ENCODE measurements at places on chromosomes 11 and 22.

DNA sequence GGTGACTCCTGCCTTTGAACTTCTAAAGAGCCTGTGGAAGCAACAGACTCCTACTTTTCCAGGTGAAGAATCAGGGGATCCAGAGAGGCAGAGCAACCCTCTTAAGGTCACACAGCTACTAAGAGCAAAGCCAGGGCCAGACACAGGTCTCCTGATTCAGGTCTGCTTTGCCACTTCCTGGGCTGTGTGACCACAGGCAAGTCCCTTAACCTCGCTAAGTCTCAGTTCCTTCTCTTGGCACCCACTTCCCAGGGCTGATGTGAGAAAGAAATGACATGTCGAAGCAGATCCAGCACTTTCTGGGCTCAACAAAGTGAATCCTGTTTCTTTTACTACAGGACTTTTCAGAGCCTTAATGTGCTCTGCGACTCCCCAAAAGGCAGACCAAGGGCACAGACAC is 30.2 kb downstream of the UQCR10 start:
- DNase-seq: no peak

DNA sequence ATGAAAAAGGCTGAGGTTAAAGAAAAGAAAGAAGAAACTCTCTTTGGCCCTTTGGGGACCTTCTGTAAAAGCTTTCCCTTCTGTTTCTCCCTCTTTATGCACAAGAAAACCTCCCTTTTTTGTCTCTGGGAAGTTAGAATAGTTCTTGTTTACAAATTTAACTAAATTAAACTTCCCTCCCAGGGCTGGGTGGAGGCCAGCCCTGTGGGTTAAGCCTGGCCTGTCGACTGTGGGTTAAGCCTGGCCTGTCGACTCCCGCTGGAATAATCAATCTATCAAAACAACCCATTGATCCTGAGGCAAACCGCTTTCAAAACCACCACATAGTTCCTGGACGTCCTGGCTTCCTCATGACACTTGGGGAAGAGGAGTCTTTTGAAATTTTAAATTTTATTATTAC is 1.2 kb upstream of the DRG1 start:
- DNase-seq: no peak

GRCh38 chr11:78379039-78379670 is 38.5 kb downstream of the GAB2 start:
- no peak for DNase-seq

DNA sequence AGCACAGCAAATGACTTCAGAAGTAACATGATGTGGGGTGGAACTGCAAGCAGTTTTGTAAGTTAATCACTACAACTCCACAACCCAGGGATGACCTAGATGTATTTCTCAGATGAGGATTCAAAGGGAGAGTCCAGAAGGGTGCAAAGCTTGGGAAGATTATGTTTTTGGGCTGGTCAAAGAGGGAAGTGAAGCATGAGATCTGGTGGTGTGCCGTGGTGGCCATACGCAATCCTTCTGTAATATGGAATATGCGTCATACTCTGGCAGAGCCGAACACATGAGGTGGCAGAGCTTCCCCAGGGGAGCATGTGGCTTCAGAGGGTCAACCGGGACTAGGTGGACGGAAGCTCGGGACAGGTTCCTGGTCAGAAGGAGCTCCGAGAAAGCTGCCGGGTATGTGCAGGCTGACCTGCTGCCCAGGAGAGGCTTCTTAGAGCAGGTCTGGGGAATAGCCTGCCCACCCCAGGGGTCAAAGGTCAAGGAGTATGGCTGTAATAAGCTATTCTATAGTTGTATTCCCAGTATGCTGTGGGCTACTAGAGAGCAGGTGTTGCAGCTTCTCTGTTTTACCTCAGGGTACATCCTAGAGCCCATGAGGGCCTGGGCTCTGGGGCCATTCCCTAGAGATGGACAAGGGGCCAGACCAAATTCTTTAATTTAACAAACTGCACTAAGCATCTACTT is 70.1 kb upstream of the PHOX2A start:
- no peak for DNase-seq

- no peak for DNase-seq
Observed at GRCh38 chr22:37560608-37561211, 430 bp downstream of the CDC42EP1 start.

- DNase-seq: no peak
Observed at GRCh38 chr22:40107851-40108378, 69.8 kb upstream of the TNRC6B start.

DNA sequence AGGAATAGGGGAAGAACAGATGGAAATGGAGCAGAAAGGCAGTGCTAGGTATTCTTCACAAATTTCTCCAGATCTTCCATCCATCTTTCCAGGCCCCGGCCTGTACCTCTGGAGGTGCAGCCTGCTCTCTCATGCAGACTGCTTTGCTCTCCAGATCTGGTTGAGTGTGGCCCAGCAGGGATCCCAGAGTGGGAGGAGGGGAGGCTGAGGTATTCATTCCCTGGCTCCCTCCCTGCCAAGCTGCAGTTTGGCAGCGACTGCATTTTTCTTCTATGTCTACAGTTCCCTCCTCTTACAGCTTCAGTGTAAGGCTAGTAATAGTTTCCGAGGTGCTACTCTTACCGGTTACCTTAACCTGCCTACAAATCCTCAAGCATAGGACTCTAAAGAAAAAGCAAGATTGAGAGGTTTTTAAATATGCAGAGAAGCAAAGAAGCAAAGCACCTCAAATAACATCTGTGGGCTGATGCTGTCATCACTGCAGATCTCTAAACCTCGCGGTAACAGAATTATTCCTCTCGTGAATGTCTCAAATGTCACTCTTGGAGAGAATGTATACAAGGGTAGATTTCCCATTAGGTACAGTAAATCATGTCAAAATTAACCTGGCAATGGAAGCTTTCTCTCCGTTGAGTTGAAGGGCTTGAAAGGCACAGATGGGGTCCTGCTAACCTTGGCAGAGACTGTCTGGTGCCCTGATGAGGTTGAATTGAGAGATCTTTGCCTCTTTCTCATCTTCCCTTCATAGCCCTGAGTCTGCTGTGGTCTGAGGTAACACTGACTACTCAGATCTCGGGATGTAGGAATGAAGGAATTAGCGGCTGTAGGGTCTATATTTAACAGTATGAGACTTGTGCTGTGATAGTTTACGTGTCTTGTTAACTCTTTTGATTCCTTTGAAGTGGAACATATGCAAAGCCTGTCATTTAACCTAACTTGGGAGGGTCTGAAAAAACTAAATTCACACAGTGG is 297.9 kb upstream of the C11orf87 start:
- DNase-seq: no peak

DNA sequence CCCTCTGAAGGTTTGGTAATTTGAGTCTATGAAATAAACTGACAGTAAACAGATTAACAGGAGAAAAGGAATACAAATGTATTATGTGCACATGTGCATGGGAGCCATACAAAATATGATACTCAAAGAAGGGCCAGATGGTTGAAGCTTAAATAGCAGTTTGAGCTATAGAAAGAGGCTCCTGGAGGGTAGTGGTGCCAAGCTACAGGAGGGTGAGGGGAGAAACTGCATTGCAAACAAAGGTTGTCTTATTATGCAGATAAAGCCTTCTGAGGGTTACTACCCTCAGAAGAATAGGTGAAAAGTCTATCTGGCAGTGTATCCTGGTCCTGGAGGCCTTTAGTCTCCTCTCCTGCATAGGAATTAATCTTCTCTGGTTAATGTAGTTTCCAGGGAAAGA is 267.3 kb upstream of the MPPED2 start:
- no peak for DNase-seq

GRCh38 chr22:50724616-50725015 is 13.4 kb upstream of the ACR start:
- DNase-seq: no peak

DNA sequence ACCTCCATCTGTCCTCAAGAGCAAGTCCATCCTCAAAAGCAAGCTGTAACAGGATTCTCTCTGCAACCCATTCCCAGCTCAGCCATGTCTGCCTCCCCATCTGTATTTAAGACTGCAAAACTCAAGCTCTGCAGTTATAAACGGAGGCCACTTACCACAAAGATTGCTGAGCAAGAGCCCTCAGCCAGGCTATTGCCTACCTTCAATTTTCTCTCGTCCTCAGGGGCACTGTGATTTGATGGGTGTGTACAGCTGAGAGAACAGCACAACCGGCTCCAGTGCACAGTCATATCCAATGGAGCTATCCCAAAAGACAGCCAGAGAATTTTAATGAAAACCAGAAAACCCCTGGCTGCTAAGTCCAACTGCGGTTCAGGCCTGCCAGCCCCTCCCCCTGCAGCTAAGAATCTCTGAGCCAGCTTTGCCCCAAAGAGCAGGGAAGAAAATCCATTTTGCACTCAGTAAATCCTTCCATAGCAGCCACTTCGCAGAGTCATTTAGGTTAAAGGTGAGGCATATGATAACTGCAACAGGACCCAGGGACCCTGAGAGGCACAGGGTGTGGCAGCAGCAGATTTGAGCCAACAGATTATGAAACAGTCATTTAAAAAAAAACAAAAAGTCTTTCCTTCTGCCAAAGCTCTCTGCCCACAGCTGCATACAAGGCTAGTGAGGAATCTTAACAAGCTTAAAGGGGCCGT is 37.6 kb downstream of the RAB30 start:
- no peak for DNase-seq

- DNase-seq: no peak
Observed at GRCh38 chr11:108975641-108976071, 310.8 kb downstream of the DDX10 start.

GRCh38 chr11:13962562-13963168 is at the start of gene SPON1:
TSS of gene SPON1 (plus strand) at chr11:13962723. CDS start at chr11:13962905, 182 bp downstream.
- no peak for DNase-seq

DNA sequence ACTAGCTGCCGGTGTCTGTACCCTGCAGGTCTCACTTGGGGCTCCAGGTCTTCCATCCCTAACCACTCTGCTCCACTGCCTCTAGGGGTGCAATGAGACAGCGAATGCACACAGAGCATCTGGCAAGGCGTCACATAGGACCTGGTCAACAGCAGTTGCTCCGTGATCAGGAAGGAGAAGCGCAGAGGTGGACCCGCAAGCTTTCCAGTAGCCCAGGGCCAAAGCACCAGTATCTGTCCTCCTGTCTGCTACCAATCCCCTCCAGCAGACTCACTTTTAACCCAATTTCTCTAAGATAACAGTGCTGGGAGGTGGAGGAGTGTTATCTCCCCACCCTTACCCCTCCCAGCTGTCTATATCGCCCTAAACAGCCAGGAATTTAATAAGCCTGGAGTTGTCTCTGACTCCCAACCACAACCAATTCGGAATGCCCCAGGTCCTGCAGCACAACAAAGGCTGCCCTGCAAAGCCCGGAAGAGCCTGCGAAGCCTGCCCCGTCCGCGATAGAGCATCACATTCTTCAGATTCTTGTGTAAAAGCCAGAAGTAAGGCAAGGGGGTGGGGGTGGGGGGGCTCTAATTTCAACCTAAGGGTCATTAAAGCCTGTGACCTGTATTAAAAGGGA is 19.3 kb downstream of the MYH9 start:
- DNase-seq: no peak

DNA sequence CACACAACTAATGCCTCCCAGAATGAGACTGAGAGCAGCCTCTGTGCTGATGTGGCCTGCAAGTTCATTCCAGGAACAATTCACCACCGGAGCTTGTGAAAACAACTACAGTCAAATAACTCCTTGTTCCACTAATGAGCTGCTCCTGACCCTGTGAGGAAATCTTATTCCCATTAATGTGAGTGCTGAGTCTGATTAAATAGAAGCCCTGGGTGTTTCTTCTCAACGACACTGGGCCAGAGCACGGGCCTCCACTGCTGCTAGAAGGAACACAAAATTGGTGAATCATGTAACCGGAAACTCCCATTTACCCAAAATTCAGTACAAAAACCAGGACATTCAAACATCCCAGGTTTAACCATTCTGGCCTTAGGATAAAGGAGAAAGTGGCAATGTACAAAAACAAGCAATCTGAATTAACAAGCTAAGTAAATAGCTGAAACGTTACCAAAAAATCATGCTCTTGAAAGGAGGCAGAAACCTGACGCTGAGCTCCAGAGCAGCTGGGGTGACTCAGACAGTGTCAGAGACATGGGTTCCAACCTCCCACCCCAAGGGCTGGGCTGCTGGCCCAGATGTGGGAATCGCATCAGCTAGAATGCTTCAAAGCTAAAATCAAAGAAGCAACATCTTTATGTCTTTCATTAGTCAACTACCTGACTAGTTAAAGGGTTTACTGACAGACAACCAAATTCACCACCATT is 26.7 kb downstream of the SERGEF start:
- no peak for DNase-seq

DNA sequence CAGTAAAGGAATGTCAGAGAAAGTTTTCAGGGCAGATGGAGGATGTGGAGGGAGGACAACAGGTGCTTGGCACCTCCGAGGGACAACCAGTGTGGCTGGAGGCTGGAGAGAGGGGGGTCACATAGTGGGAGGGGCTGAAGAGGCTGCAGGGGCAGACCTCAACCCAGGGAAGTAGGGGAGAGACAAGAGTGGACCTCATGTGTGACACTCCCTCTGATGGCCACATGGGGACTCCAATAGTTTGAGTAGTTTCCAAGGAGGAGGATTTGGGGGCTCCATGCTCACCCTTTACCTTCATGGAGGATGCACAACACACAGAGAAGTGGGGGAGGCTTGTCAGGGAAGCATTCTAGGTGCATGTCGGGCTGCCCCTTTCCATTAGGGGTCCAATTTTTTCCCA is 35.1 kb upstream of the ASPHD2 start:
- DNase-seq: no peak

DNA sequence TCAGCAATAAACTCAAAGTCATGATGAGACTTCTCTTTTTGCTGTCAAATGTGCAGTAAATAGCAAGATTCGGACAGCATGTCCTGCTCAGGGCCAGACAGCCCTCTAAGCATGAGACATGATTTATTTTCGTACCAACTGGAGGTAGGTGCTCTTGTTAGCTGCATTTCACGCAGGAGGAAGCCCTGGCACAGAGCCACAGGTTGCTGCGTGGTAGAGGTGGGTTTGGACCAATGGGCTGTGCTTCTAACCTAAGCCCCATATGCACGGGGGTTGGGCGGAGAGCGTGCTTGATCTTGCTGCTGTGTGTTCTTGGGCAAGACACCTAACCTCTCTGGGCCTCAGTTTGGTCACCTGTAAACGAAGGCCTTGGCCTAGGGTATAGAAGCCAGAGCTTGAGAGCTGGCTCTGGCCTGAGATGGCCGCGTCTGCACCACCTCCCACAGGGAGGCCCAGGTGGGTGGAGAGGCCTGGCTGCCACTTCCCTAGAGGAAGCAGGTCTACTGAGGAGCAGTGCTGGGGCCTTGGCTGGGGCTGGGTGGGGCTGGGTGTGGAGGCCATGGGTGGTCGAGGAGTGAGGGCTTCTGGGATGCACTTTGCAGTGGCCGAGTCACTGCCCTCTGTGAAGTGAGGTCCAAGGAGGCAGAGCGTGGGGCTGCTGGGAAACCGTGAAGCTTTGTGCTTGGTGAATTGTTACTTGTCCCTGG is 38.5 kb upstream of the GRAMD4 start:
- no peak for DNase-seq

DNA sequence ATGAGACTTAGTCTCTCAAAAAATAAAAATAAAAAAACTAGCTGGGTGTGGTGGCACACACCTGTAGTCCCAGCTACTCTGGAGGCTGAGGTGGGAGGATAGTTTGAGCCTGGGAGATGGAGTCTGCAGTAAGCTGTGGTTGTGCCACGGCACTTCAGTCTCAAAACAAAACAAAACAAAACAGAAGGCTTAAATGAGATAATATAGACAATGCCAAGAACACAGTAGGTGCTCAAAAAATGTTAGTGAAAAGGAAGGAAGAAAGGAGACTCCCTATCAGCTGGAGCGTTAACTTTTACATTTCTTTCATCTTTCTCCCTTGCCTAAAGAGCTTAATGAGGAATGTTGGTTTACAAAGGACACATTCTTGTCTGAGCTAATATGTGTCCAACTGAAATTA is 4.1 kb upstream of the ASCC2 start:
- no peak for DNase-seq

- DNase-seq: no peak
Observed at GRCh38 chr11:10885703-10886363, 28.0 kb upstream of the ZBED5 start.
